ENCODE measurements at places on chromosomes 5 and 9.

DNA sequence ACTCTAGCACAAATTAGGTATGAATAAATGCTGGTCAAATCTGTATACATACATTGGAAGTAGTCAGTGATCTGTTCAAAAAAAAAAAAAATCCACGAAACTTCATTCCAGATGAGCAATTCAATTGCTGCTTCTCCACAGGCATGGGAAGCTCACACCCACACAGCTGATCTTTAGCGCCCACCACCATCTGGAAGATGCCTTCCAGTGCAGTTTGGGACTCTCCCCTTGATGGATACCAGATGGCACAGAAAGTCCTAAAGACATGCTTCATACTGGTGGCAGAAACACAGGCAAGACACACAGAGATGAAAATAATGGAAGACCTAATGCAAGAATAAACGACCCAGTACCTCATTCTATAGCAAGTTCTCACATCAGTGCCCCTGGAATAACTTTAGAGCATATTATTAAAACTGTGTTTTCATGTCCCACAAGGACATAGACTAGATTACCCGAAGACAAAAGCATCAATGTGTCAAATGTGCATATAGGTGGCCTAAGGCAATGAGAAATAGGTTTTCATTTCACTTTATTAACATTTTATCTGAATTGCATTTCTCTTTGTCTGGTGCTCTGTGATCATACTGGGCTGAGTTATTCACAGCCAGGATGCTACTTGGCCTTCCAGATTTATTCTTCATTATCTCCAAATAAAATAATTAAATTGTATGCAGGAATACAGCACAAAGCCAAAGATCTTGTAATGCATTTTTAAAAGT is 135.4 kb upstream of the TAS2R1 start:
- no peak for DNase-seq

DNA sequence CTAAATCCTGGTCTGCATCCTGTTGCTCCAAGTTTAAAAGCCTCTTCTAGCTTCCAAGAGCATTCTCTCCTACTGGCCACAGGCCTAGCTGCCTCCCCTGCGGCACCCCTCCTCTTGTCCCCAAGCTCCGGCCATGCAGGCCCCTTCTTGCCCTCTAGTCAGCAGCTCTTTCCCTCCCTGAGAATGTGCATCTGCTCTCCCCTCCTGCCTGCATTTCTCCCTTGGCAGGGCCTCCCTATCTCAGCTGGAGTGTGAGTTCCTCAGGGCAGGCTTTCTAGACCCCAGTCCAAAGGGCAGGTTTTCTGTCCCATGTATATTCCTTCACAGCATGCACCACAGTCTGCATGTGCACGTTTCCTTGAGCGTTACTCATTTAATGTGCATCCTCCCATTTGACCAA is 24.6 kb upstream of the BARX1 start:
- no peak for DNase-seq

GRCh38 chr9:81823672-81824554 is 104.3 kb upstream of the SPATA31D4 start:
- no peak for DNase-seq

- no peak for DNase-seq
Measured at GRCh38 chr9:92720209-92720765, 44.3 kb downstream of the BICD2 start.

- DNase-seq, result no peak
Measured at GRCh38 chr5:14301186-14301585, 158.0 kb downstream of the TRIO start.

DNA sequence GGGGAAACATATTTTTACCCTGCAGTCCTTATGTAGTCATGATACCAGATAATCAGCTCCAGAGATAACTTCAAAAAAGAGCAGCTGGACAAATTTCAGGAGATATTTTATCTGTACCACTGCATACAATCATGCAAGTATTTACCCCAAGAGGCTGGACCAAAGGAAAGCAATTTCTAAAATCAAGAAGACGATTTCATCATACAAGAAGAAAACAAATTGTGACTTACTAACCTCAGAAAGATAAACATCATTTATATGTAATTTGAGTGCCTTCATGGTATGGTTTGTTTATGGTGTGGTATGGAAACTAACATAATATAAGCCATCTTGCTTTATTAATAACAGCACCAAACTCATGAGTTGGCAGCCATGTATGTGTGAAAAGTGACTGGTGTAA is 603.6 kb downstream of the PSAT1 start:
- no peak for DNase-seq

- no peak for DNase-seq
Measured at GRCh38 chr9:133981589-133981957, 10.6 kb downstream of the VAV2 start.

GRCh38 chr5:149559706-149560105 is 8.5 kb upstream of the CSNK1A1 start:
- DNase-seq, result no peak

DNA sequence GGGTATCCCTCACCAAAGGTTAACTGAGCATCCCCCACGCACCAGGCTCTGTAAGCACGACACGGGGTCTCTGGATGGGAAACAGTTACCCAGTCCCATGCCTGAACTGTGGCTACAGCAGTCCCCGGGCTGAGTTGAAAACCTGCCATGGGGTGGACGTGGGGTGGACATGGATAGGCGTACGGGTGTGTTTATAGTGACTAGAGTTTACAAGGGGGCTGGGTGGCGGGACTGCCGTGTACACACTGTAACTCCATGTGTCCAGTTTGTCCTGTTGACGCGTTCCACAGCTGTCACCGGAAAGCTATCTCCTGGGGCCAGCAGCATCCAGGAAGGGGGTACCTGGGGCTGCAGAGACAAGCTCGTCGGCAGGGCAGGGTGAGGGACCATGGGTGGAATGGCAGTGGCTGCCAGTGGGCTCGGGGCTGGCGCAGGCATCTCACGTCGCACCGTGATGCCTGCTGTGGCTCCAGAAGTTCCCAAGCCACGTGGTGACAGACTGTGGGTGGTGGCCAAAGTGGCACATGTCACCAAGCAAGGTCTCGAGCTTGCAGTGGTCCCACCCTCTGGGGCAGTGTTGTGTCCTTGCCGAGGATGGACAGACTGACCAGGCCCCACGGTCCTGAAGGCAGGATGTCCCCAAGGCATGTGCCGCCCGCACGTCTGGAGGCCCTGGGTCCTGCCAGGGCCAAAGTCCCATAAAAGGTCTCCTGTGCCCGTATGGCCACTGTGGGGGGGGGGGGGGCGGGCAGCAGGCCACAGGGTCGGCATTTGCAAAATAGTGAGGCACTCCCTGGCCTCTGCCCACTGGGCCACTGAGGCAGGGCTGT is 29.3 kb upstream of the RNF130 start:
- no peak for DNase-seq

DNA sequence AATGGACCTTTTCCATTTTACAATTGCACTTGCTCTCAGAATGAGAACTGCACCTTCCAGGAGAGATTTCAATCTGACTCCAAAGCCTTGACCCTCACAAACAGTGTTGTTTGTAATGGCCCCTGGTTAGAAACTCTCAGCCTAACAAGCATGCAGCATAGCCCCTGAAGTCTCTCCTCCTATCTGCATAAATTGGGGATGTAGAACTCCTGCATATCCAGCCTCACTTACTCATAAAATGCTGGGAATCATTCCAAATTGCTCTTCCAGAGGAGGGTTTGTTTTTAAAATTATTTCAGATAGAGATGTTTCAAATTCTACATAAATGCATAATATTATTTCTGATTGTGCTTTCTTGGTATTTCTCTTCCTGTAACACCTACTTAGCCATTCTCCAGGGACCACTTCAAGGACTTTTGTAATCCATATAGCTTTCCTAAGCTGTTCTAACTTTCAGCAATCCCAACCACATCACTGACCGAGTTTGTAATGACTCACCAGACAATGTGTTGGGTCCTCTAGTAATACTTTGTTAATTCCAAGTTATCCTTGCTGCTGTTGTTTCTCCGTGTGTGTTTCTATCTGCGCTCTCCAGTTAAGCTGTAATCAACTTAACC is 143.8 kb upstream of the CCDC152 start:
- DNase-seq, result no peak

DNA sequence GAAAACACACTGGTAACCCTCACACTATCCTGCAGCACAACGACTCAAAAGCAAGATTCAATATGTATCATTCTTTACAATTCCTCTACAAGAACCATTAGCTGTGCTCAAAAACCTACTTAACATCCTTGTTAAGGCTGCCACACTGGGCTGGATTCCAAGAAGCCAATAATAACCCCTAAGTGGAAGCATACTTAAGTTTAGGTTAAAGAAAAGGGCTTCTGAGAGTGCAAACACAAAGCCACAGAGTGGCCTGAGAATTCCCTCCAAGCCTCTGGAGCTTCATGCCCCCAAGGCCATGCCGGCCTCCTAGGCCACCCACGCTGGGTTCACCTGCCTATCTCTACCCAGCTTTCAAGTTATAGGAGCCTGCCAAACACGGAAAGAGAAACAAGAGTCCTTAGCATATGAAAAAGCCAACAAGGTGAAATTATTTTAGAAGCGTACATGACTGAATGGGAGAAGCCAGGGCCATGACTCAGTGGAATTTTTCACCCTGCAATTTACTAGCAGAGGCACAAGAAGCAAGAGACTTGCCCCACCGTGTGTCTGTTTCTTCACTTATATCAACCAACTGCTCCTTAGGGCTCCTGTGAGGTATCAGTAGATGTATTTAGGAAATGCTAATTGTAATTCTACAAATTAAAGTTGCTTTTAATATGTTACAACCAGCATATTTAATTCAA is 293.0 kb downstream of the SPOCK1 start:
- no peak for DNase-seq

DNA sequence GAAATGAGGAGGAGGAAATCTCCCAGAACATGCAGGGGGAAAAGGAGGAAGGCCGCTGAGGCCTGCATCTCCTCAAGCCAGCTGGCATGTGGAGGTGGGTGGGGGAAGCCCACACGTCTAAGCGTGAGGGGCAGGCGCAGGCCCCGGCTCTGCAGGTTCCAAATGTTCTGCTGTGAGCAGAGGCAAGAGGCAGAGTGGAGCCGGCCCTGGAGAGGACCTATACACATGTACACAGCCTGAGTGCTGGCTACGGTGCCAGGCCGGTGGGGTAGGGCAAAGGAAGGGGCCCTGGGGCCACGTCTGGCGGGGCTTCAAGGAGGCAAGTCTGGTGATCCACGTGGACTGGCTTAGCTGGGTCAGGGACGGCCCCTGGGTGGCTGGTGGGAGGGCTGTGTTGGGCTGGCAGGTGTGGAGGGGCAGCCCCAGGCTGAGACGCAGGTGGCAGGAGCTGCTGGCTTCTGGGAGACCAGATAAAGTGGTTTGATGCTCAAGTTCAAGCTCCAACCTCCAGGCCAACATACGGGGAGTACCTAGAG is 26.4 kb downstream of the LPCAT1 start:
- DNase-seq, result no peak

DNA sequence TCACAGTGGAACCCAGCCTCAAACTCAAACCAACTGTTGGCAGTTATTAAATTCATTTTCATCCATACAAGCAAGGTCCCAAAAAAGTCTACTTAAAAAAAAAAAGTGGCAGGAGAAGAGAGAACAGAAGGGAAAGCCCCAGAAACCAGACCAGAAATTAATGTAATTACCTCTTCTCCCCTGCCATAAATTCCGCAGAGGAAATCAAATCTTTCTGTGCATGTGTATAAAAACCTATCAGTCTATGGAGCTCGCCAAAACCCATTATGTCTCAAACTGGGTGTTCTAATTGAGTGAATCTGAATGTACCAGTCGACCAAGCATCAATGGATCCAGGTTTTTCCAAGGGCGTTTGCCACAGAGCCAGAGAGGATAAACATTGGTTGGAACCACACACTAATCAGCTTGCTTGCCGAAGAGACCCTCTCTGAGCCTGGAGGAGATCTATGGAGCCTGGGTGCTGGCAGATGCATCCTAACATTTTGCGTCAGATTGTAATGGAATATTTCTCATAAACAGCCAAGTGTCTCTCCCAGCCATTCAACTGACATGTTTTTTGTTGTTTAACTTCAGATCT is 7.9 kb upstream of the HAND1 start:
- DNase-seq, result no peak

- no peak for DNase-seq
Measured at GRCh38 chr9:107390778-107391177, 98.8 kb downstream of the KLF4 start.

- DNase-seq, result no peak
Measured at GRCh38 chr9:93825348-93826115, 129.6 kb downstream of the BARX1 start.

DNA sequence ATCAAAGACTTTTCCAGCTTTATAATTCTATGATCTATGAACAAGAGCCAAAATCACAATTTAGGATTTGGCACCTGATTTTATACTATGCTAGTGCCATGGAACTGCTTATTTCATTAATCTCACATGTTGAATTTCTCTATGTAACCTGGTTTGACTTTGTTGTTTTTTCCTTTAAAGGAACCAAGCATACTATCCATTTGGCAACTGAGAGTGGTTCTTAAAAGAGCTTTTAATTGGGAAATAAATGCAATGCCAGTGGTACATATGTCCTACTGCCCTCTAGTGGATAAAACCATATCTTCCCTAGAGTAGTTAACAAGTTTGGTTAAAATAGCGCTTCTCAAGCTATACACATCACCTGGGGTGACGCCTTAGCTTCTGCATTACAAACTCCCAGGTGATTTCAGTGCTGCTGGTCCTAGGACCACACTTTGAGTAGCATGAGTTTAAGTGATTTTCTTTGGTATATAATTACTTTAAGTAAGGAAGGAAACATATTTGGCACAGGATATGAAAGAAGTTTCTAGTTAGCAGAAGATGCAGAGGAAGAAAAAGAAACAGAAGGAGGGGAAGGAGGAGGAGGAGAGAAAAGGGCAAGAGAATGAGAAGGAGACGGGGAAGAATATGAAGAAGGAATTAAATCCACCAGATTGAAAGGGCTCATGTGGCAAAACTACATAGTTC is 56.8 kb downstream of the FGF10 start:
- DNase-seq, result peak; percentile 81

- DNase-seq, result no peak
Measured at GRCh38 chr9:121840838-121841760, 189.7 kb downstream of the DAB2IP start.

DNA sequence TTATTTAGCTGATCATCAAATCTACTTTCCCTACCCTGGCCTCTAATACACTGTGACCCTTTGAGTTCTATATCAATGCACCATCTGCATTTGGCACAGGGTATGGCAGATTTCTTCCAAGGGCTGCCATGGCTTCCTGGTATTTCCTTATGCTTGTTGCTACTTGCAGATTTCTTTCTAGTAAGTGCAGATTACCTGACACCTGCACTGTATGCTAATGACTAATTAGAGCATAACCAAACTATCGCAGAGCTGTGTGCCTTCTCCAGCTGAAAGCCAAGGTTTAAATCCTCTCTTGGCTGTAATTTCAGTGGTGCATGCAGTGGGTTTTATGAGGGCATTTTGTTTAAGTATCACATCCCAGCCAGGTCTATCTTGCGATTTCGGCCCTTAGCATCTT is 293.7 kb downstream of the KIF4B start:
- no peak for DNase-seq

DNA sequence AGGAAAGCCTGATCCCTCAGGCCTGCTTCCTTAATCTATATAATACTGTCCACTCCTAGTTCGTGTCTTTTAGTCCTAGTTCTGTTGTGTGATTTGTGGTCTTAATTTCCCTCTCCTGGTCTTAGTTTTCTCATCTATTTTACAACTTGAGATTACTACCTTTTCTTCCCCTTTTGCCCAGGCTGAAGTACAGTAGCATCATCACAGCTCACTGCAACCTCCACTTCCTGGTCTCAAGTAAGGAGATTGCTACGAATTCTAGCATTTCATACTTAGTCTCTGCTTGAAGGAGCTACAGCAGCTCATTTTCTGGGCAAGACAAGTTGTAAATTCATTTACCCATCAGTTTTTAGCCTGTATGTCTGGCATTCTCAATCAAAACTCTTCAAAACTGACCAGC is 5.5 kb downstream of the TRIM32 start:
- DNase-seq, result no peak

GRCh38 chr5:150561192-150561512 is 53.2 kb downstream of the NDST1 start:
- DNase-seq, result no peak

- DNase-seq, result no peak
Measured at GRCh38 chr5:168903061-168903460, 323.9 kb upstream of the PANK3 start.
